ENCODE measurements at places on chromosomes 16 and 17.

DNA sequence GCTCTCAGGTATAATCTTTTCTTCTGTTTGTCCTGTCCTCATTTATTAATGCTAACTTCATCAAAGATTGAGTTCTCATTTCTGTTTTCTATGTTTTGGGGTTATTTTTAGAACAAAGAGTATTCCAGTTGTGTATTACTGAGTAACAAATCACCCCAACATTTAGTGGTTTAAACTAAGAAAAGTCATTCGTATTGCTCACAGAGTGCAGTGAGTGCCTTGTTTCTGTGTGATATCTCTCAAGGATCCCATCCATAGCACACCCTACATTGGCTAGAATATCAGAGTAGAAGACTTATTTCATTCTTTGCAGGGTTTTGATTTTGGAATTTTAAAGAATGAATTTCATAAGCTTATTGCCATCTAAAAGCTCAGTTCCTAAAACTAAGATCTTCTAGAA lies 72.1 kb downstream of the VMP1 start:
- no peak for DNase-seq

GRCh38 chr16:46775214-46775613 lies 27.1 kb upstream of the MYLK3 start:
- DNase-seq, result no peak

DNA sequence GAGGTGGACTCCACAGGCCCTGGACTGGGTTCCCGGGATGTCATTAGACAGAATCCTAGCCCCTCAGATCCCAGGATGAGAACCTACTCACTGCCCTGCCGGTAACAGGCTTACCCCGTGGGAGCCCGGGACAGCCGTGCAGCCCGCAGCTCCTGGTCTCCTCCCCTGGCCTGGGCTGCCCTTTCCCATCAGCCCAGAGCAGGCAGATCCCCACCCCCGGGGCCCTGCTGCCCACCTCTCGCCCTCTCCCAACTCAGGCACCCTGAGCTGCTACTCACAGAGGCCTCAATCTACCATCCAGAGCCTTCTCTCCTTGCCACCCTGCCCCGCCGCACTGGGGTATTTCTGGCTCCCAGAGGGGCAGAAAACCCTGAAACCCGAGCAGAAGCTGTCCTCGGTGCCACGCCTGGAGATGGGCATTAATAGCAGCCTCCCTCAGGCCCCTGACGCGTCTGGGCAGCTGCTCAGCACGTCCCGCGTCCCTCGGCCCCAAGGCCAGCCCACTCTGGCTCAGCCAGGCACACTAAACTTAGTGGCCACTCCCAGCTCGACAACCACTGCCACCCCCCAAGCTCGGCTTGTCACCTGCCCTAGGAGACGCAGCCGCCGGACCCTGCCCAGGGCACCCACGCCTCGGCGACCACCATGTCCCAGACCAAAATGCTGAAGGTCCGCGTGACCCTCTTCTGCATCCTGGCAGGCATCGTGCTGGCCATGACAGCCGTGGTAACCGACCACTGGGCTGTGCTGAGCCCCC lies at the start of gene CACNG1:
Gene CACNG1 (plus strand): TSS at position 539 of the 757 bp plus-strand sequence. CDS start 107 bp downstream, at position 646.
- no peak for DNase-seq

DNA sequence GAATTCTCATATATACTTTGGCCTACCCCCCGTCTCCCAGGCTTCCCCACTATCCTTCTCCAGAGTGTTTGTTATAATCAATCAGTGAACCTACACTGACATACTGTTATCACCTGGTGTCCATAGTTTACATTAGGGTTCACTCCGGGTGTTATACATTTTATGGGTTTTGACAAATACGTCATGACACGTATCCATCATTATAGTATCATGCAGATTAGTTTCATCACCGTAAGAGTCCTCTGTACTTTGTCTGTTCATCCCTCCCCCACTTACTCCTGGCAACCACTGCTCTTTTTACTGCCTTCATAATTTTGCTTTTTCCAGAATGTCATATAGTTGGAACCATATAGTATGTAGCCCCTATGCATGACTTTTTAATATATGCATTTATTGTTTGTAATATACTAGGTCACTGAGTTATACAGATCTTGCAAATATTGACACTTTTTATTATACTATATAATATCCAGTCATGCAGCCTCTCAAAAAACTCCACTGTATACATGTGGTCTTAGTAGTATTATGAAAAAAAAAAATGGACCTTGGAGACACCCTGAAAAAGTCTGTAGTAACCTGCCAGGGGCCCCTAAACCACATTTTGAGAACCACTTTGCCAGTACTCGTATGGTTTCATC lies 28.4 kb downstream of the PPM1D start:
- DNase-seq, result no peak

DNA sequence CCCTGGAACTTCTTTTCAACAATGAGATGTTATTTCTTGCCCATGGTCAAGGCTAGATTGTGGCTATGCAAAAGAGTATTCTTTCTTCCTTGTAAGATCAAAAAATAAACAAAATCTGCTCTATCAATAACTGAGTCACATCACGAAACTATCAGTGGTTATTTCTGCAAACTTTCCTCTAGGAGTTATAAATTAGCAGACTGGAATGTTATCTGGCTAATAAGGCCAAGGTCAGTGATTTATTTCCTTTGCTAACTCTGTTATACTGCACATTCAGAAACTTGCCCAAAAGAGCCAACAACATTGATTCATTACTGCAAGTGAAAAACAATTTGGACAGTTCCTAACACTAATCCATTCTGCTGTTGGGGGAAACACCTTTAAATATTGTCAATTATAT lies 5.0 kb downstream of the ARL6IP1 start:
- no peak for DNase-seq
